Pancreas (tissue), 10 donors: ENCODE measurements at places on chromosomes 12 and 14. TPM values are rescaled to one million over a fixed set of nuclear protein-coding genes. Genes with fewer than 3 reads are reported as not detected.

DNA sequence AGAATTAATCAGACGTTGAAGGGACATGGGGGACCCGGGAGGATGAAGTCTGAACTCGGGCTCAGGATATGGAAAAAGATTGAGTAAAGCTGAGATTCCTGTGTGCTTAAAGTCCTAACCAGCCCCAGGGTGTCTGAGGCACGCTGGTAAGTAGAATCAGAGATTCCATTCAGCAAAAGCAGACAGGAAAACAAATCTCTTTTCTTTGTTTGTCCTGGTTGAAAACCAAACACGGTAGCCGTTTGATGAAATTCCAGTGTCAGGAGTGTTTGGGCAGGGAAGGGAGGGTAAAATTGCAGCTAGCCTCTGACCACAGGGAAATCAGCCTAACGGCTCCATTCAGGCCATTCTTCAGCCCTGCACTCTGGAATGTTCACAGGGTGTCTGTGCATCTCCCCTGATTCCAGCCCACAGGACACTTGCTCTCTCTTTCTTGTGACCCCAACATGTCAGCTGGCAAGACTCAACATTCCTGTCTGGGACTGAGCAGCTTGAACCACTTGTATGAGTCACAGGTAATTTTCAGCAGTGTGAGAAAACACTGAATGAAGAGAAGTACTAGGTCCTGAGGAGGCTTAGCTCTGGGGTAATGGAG lies 31.0 kb downstream of the NINJ2 start:
- H3K4me1 ChIP-seq: peaks cover 14% of the 10 kb centered on the region
- peak overlapping the region; percentile 45 for H3K27ac ChIP-seq
- no peaks in the 10 kb centered on the region for H3K27me3 ChIP-seq
- DNase-seq: no peak
- H3K36me3 ChIP-seq: no peaks in the 10 kb centered on the region

GRCh38 chr12:124695861-124696260 lies 128.4 kb upstream of the NCOR2 start:
- H3K4me3 ChIP-seq: no peak overlapping the region
- H3K36me3 ChIP-seq: no peaks in the 10 kb centered on the region
- H3K4me1 ChIP-seq: no peaks in the 10 kb centered on the region
- no peak for DNase-seq
- no peak overlapping the region for H3K27ac ChIP-seq

Gene REP15
- 0.49 TPM for total RNA-seq

Gene RILPL1
- total RNA-seq: 4.4 TPM

Gene CLEC4D
- not detected for total RNA-seq

GRCh38 chr12:124590447-124590846 lies 23.0 kb upstream of the NCOR2 start:
- H3K27me3 ChIP-seq: no peaks in the 10 kb centered on the region
- H3K4me3 ChIP-seq: no peak overlapping the region
- peaks cover 2% of the 10 kb centered on the region for H3K4me1 ChIP-seq
- H3K36me3 ChIP-seq: no peaks in the 10 kb centered on the region

DNA sequence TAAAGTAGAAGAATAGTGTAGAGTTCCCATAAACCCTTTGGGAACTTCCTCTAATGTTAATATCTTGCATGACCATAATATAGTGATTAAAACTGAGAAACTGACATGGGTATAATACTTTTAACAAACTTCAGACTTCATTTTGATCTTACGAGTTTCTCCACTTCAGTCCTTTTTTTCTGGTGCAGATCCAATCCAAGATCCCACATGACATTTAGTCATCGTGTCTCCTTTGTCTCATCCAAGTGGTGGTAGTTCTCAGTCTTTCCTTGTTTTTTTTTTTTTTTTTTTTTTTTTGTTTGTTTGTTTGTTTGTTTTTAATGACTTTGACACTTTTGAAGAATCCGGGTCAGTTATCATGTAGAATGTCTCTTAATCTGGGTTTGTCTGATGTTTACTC lies 179.2 kb downstream of the CACNA1C start:
- H3K36me3 ChIP-seq: no peaks in the 10 kb centered on the region
- no peak for DNase-seq
- H3K27me3 ChIP-seq: no peaks in the 10 kb centered on the region
- H3K27ac ChIP-seq: no peak overlapping the region
- no peak overlapping the region for H3K4me3 ChIP-seq

Gene TAC3
- total RNA-seq: not detected

GRCh38 chr12:115419145-115419646 lies 735.2 kb upstream of the TBX3 start:
- no peaks in the 10 kb centered on the region for H3K4me1 ChIP-seq
- no peaks in the 10 kb centered on the region for H3K36me3 ChIP-seq
- H3K27ac ChIP-seq: no peak overlapping the region

- no peak overlapping the region for H3K4me3 ChIP-seq
- DNase-seq: peak; percentile 54
- no peak overlapping the region for H3K27ac ChIP-seq
Observed at GRCh38 chr14:21090940-21091663, 7.4 kb downstream of the ZNF219 start.

DNA sequence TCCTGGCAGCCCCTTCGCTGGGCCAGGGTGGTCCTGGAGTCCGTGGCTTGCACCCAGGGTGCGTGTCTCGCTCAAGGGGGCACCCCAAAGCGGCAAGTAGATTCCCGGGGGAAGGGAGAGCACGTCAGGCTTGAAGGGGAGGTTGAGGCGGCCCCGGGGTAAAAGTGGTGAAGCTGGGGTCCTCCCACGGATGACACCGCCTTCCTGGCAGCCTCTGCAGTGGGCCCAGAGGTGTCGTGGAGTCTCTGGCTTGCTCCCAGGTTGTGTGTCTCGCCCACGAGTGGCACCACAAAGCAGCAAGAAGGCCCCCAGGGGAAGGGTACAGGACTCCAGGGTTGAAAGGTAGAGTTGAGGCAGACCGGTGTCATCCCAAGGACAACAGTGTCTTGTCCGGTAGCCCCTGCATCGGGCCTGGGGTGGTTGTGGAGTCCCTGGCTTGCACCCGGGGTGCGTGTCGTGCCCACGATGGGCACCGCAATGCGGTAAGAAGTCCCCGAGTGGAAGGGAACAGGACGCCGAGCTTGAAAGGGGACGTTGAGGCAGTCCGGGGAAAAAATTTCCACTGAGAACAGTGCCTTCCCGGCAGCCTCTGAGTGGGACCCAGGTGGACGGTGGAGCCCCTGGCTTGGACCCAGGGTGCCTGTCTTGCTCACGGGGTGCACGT lies 158.0 kb upstream of the ALG10B start:
- no peaks in the 10 kb centered on the region for H3K36me3 ChIP-seq
- no peaks in the 10 kb centered on the region for H3K4me1 ChIP-seq
- no peak for DNase-seq
- no peaks in the 10 kb centered on the region for H3K27me3 ChIP-seq
- no peak overlapping the region for H3K4me3 ChIP-seq

DNA sequence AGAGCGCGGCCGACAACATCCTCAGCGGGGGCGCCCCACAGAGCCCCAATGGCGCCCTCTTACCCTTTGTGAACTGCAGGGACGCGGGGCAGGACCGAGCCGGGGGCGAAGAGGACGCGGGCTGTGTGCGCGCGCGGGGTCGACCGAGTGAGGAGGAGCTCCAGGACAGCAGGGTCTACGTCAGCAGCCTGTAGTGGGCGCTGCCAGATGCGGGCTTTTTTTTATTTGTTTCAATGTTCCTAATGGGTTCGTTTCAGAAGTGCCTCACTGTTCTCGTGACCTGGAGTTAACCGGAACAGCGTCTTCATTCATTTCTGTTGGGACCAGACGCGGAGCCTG lies 103.8 kb upstream of the FKBP4 start:
- H3K27ac ChIP-seq: no peak overlapping the region
- H3K27me3 ChIP-seq: no peaks in the 10 kb centered on the region
- H3K4me1 ChIP-seq: no peaks in the 10 kb centered on the region
- peak overlapping the region; percentile 61 for H3K4me3 ChIP-seq
- no peak for DNase-seq

GRCh38 chr14:73235531-73236155 lies 1.7 kb upstream of the PAPLN start:
- no peak for DNase-seq
- H3K4me3 ChIP-seq: no peak overlapping the region
- H3K4me1 ChIP-seq: peaks cover 7% of the 10 kb centered on the region
- no peak overlapping the region for H3K27ac ChIP-seq

Gene RNASE3
- not detected for total RNA-seq

- DNase-seq: no peak
- H3K36me3 ChIP-seq: no peaks in the 10 kb centered on the region
- no peaks in the 10 kb centered on the region for H3K4me1 ChIP-seq
- H3K27ac ChIP-seq: no peak overlapping the region
- H3K4me3 ChIP-seq: no peak overlapping the region
- H3K27me3 ChIP-seq: no peaks in the 10 kb centered on the region
Observed at GRCh38 chr12:54141431-54142113, 47.2 kb downstream of the SMUG1 start.

DNA sequence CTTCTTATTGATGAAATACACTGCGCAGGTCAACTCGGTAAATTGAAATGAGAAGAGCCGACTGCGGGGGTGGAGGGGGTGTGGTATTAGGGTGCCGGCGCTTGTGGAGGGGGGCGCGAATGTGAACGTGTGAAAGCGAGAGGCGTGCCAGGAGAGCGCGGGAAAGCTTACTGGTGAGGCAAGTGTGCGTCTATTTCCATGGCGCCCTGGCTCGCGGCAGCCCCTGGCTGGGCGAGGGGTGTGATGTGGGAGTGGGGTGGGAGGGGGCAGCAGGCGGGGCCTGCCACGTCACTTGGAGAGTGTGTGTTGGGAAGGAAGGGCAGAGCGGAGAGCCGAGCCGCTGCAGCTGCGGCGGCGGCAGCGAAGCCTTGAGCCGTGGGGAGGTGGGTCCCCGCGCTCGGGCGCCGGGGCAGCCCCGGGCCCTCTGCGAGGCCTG lies 88.8 kb downstream of the GALNT8 start:
- H3K4me1 ChIP-seq: no peaks in the 10 kb centered on the region
- no peaks in the 10 kb centered on the region for H3K36me3 ChIP-seq
- H3K4me3 ChIP-seq: no peak overlapping the region

DNA sequence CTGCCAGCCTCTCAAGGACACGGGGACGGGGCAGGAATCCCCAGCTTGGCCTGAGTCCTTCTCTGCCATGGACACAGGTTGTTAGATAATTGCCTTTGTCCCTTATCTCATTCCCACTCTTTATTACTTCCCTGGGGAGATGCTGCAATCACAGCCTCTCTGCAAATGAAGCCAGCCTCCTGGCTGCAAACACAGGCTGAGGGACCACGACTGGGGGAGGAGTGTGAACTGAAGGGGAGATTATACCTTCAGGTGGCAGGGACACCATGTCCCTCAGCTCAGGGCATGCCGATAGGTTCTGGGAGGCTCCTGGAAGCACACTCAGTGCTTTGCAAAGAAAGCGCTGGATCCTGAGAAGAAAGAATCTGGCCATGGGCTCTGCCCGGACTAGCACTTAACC lies 16.1 kb upstream of the CHGA start:
- no peak for DNase-seq
- no peaks in the 10 kb centered on the region for H3K36me3 ChIP-seq
- no peaks in the 10 kb centered on the region for H3K4me1 ChIP-seq
- H3K27me3 ChIP-seq: no peaks in the 10 kb centered on the region
- H3K27ac ChIP-seq: no peak overlapping the region

Gene RNASE1
- 371 TPM for total RNA-seq

- no peaks in the 10 kb centered on the region for H3K36me3 ChIP-seq
- H3K27ac ChIP-seq: peak overlapping the region; percentile 60
- no peak for DNase-seq
Observed at GRCh38 chr14:51448831-51449670, 202.7 kb upstream of the FRMD6 start.

GRCh38 chr12:29710104-29710503 lies 73.6 kb downstream of the TMTC1 start:
- DNase-seq: no peak
- no peak overlapping the region for H3K27ac ChIP-seq
- H3K4me1 ChIP-seq: no peaks in the 10 kb centered on the region
- no peak overlapping the region for H3K4me3 ChIP-seq
- H3K36me3 ChIP-seq: no peaks in the 10 kb centered on the region

Gene BATF
- 0.63 TPM for total RNA-seq

DNA sequence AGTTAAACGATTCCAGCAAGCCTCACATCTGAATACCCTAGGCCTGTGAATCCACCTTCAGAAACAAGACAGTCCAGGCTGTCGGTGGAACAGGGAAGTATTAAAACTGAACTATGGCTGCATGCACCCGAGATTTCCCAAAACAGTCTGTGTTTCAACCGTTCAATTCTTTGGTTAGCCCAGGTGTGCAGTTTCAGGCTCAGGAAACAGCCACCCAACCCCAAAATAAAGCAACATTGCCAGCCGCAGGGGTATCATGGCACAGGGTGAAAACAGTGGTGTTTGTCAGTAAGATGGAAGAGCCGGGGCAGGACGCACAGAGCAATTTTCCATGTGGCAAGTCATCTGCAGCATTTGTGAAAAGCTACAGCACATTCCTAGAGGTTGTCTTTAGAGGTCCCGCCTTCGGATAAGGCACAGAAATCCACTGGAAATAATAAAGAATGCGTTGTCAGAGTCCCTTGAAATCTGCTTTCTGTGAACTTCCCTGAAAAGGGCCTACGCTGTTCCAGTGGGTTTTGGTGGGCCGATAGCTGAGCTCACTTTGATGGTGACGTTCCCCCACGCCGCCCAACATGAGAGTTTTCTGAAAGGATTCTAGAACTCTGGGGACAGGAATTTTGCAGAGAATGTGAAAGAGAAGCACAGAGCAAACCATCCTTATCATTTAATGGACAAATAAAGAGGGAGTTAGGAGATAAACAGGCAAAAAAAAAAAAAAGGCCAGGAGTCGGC lies 84.9 kb downstream of the BCL11B start:
- H3K36me3 ChIP-seq: no peaks in the 10 kb centered on the region
- H3K4me3 ChIP-seq: no peak overlapping the region
- no peak overlapping the region for H3K27ac ChIP-seq
- DNase-seq: no peak

Gene NEUROD4
- total RNA-seq: not detected

GRCh38 chr12:106582641-106583230 lies at the start of gene RFX4:
Gene RFX4 (plus strand): TSS chr12:106583004. CDS start chr12:106583321, 317 bp downstream.
- H3K36me3 ChIP-seq: no peaks in the 10 kb centered on the region
- peaks cover 10% of the 10 kb centered on the region for H3K4me1 ChIP-seq
- no peak for DNase-seq
- H3K27me3 ChIP-seq: no peaks in the 10 kb centered on the region
- H3K4me3 ChIP-seq: no peak within 1 kb of the TSS
- H3K27ac ChIP-seq: no peak within 1 kb of the TSS

DNA sequence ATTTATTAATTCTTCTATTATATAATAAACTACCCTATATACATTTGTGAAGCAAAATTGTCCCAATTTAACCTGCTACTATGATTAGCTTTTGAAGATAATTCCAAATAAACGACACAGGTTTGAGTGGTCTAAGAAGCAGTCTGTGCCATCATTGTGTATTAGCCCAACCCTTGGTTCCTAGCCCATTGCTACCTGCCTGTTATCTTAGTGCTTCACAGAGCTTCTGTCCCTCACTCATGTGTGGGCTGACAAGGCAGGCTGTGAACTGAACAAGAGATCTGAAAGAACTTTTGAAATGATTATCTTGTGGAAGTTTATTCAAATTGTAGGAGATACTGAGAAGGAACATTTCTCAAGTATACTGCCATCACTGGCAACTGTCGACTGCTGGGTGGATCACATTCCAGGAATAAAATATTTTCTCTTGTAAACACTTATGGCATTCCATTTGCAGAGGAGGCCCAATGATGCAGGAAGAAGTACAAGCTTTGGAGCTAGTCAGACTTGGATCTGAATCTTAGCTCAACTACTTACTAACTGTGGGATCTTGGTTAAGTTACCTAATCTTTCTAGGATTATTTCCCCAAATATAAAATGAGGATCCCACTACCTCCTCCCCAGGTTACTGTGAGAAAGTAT lies 7.8 kb upstream of the MTERF2 start:
- H3K4me3 ChIP-seq: no peak overlapping the region
- H3K27ac ChIP-seq: no peak overlapping the region
- no peak for DNase-seq
- no peaks in the 10 kb centered on the region for H3K36me3 ChIP-seq
- no peaks in the 10 kb centered on the region for H3K4me1 ChIP-seq

Gene TTC9
- total RNA-seq: 1.0 TPM
